ENCODE measurements at places on chromosomes 16 and 17. TPM values are rescaled to one million over a fixed set of nuclear protein-coding genes. Genes with fewer than 3 reads are reported as not detected.
A peak's percentile ranks its signal among the peaks of the same experiment; 100 is the strongest.

GRCh38 chr17:77995146-77995852 is 36.8 kb downstream of the TNRC6C start:
- DNase-seq: no peak

USP43 gene
- total RNA-seq: 0.18 TPM

DNA sequence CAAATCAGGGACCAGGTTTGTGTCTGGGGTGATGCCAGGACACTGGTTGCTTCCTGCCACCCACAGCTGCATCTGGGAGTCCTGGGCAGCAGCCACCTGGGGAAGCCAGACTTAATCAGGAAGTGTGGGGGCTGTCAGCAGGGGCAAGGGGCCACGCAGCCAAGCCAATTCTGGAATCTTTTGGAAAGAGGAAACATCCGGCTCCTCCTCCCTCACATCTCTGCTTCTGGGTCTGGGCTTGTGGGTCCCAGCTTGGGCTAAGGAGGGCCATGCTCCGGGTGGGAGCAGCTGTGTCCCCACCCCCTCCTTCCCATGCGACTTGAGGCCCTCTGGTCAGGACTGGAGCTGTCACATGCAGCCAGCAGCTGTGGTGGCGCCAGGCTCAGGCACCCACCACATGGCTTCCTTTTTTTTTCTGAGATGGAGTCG is 37.0 kb upstream of the CCDC182 start:
- DNase-seq: no peak

- no peak for DNase-seq
Measured at GRCh38 chr17:70675070-70675590, 505.8 kb downstream of the KCNJ2 start.

DNA sequence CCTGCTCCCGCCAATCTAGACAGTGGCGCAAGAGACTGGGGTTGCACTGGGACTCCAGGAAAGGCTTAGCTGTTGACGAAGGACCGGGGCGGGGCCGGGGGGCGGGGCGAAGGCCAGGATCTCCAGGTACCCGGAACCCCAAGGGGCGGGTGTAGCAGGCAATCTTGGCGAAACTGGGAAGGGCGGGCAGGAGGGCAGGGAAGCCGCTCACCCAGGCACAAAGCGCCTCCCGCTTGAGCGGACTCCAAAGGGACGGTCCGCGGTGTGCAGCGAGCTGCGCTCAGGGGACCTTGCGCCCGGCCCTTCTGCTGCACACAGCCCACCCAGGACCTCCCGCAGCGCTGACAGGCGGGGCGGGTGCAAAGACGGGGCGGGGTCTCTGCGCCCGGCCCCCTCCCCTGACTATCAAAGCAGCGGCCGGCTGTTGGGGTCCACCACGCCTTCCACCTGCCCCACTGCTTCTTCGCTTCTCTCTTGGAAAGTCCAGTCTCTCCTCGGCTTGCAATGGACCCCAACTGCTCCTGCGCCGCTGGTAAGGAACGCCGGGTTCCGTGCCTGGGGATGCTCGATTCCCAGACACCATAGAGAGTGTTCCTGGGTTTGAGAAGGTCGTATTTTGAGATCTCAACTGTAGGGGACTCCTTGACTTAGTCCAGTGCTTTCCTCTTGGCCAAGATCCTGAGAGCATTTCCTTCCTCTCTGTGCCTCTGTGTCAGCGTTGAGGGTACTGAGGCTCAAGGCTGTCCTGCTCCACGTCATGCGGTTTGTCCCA is at the start of gene MT1F:
Gene MT1F (plus strand): TSS at position 405 of the 772 bp plus-strand sequence. CDS start 100 bp downstream, at position 505.
- peak; percentile 77 for DNase-seq

- no peak for DNase-seq
Measured at GRCh38 chr16:79687249-79688130, 87.0 kb upstream of the MAF start.

TPPP3 gene
- total RNA-seq: 12.5 TPM

ARHGAP44 gene
- total RNA-seq: 6.4 TPM

- no peak for DNase-seq
Measured at GRCh38 chr17:55072898-55073297, 104.3 kb downstream of the STXBP4 start.

ACSM2B gene
- total RNA-seq: not detected

TMEM132E gene
- total RNA-seq: 0.58 TPM

- DNase-seq: no peak
Measured at GRCh38 chr17:66941773-66942450, 22.6 kb upstream of the CACNG4 start.

DNA sequence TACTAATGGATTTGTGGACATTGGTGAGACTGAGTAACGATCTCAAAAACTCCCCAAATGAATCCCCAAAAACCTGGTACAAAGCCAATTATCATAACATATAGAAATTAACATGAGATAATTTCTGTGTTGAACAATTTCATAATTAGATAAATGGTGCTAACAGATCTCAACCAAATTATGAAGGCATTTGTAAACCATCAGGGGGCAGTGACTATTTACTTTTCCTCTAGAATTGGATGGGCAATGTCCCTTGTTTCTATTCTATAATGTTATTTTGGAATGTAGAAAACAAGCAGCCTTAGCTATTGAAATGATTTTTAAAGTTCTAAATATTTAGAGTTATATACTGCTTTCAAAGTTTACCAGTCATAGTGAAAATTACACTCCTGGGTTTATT is 57.8 kb downstream of the MYH10 start:
- DNase-seq: no peak

- DNase-seq: no peak
Measured at GRCh38 chr16:89562939-89563338, 2.5 kb downstream of the RPL13 start.

DNA sequence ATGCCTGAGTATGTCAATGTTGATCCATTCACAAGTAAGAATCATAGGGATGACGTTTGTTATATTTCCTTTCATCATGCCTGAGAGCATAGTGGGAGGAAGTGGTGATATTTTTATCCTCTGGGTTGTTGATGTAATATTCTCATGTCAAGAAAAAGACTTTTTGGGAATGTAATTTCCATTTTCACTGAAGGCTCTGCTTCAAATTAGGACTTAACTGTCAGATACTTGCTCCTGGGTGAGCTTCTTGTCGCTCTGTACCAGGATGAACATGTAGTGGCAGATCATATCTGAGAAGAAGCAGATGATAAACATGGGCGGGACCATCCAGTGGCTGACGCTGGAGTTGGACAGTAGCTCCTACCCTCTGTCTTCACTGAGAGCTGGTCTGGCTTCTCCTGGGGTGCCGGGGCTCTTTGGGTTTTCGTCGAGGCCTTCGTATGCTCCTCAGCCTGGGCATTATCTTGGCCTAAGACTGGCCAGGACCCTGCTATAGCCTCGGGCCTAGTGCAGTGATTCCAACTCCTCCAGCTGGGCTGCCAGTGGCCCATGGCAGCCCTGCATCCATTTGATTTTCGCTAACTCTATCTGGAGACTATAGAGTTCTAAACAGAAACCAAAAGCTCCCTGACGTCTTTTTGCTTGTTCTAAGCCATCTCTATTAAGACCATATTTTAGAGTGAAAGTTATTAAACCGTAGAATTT is 19.7 kb downstream of the CYB5B start:
- DNase-seq: no peak

GPR179 gene
- 0.22 TPM for total RNA-seq

KRT14 gene
- total RNA-seq: 82.1 TPM

DNA sequence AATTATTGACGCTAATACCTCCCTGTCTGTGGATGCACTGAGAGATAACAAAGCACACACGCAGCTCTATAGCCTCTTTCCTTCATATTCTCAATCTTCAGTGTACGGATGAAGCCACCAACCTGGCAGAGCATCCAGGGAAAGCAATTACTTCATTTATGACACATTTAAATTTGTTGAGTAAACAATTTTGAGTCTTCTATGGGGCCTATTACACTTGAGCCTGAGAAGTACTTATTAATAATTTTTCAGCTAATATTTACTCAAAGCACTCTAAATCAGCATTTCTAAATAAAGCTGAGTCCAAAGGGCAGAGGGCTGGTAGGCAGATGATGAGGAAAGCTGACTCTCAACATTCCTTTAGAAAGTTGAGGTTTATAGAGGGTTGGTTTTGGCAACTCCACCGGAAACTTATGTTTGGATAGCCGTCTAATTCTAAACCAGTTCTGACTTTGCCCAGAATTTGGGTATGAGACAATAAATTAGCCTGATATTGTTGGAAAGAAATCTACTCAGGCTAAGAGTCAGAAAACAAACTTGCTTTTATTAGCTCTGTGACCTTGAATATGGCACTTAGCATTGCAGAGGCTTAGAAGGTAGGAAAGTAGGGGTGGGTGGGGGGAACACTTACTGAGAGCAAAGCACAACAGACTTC is 643.5 kb downstream of the CDH11 start:
- no peak for DNase-seq

- DNase-seq: peak; percentile 15
Measured at GRCh38 chr17:17909078-17909477, 63.1 kb downstream of the TOM1L2 start.

DNA sequence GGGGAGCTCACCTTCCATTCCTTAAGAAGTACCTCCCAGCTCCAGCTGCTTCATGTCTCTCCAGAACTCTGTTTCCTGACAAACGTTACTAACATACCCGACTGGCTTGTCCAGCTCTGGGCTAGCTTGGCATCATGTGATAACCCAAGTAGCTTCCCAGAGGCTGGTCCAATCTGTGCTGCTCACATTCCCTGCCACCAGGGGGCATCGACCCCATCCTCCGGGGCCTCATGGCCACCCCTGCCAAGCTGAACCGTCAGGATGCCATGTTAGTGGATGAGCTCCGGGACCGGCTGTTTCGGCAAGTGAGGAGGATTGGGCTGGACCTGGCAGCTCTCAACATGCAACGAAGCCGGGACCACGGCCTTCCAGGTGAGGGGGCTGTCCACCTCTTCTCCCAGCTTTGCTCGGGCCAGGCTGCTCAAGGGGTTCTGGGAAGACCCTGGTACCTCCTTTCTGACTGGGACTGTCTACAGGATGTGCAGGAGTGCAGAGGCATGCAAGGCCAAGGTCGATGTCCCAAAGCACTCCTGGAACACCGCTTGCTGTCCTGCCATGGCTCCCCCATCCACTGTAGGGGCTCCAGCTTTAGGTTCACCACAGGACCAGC is 7.6 kb downstream of the EPX start:
- DNase-seq: no peak

ABR gene
- total RNA-seq: 110 TPM

DNA sequence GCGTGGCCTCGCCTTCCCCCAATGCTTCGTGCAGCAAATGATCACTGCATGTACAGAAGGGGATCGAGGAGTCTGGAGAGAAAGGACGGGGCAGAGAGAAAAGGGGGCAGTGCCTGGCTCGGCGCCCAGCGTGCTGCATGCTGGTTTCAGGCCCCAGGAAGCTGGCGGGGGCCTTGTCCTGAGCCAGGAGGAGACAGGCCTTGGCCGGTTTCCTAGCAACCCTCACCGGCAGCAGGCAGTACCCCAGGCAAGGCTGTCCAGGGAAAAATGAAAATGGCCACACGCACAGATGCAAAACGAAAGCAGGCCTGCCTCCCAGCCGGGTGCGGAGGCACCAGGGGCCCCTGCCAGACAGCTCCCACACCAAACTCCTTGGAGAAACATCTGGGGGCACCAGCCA is 126.3 kb downstream of the ZFHX3 start:
- no peak for DNase-seq

SBK1 gene
- 0.62 TPM for total RNA-seq

KRT23 gene
- total RNA-seq: 0.53 TPM

MYH8 gene
- total RNA-seq: not detected

DNA sequence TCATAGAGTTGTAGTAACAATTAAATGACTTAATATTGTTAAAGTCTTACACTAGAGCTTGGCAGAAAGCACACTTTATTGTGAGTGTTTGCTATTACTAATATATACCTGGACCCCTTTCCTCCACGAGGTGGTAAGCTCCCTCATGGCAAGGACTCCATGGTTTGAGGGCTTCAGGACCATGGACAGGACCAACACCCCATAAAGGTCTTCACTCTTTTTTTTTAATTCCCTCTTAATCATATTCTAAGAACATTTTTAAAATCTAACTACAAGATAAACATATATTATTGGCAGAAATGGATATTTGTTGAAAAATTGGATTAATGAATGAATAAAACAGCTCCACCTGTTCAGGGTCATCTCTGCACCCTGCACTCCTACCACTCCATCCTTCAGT is 154.5 kb downstream of the CBLN1 start:
- no peak for DNase-seq

GRCh38 chr16:72367851-72368250 is 195.9 kb upstream of the PMFBP1 start:
- DNase-seq: no peak

GRCh38 chr16:64507240-64508024 is 614.4 kb downstream of the CDH11 start:
- DNase-seq: no peak

SLC2A4 gene
- 6.1 TPM for total RNA-seq

BAIAP3 gene
- 3.9 TPM for total RNA-seq

GRCh38 chr16:6008670-6009069 is 911.1 kb upstream of the EEF2KMT start:
- no peak for DNase-seq

- DNase-seq: no peak
Measured at GRCh38 chr16:86882586-86883280, 304.4 kb downstream of the FOXL1 start.

DNA sequence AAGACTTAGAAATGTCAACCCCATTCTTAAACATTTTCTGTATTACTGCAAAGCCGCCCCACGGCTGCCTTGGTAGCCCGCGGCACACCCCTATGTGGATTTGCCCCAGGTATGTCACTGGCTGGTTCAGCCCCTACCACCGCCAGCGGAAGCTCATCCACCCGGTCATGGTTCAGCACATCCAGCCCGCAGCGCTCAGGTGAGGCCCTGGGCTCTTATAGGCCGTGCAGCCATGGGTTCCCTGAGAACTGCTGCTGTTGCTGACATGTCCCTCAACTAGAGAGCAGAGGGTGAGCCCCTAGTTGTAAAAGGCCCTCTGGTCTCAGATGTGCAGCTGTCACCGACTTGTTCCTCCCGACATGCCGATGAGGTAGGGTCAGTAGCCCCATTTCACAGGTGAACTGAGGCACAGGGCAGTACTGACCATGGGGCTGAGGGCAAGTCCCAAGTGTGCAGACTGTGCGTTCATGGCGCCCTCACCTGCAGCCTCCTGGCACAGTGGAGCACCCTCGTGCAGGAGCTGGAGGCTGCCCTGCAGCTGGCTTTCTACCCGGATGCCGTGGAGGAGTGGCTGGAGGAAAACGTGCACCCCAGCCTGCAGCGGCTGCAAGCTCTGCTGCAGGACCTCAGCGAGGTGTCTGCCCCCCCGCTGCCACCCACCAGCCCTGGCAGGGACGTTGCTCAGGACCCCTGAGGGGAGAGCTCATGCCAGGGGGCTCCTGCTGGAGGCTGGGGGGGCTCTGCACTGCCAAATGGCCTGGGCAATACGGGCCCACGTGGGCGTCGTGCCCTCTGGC is 8.7 kb downstream of the CYBC1 start:
- no peak for DNase-seq

- no peak for DNase-seq
Measured at GRCh38 chr17:66340720-66341119, 38.3 kb downstream of the PRKCA start.

- no peak for DNase-seq
Measured at GRCh38 chr17:32998887-32999228, 7.2 kb downstream of the SPACA3 start.

Measured in sciatic nerve (tissue), 2 donors.